ENCODE measurements at places on chromosomes 13 and 19.
A peak's percentile ranks its signal among the peaks of the same experiment; 100 is the strongest.

GRCh38 chr19:10998666-10999065 is 37.8 kb downstream of the SMARCA4 start:
- no peak for DNase-seq

GRCh38 chr19:13060964-13061927 is 41.4 kb downstream of the LYL1 start:
- DNase-seq = peak; percentile 72

- DNase-seq = no peak
Measured at GRCh38 chr19:28905996-28906395, 307.0 kb downstream of the UQCRFS1 start.

DNA sequence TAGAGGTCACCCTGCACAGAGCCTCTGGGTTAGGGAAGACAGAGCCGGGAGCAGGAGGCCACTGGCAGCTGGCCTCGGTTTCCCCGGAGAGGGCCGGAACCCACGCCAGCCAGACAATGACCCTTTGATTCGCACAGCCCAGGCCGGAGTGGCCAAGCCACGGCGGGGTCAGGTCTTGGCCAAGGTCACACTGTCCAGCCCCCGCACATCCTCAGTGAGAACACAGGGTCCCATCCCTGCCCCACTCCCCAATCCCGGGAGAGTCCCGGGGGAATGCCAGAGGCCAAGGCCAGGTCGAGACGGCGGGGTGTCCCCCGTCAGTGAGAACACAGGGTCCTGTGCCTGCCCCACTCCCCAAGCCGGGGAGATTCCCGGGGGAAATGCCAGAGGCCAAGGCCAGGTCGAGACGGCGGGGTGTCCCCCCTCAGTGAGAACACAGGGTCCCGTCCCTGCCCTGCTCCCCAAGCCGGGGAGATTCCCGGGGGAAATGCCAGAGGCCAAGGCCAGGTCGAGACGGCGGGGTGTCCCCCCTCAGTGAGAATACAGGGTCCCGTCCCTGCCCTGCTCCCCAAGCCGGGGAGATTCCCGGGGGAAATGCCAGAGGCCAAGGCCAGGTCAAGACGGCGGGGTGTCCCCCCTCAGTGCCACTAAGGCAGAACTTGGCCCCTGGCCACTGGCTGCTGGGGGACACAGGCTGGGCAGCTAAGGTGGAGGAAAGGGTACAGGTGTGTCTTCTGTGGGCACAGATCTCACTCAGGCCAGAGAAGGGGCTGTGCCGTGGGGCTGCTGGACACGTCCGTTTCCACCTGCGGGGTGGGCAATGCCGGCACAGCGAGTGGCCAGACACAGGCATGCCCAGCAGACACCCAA is 1.7 kb upstream of the FSTL3 start:
- DNase-seq = no peak

DNA sequence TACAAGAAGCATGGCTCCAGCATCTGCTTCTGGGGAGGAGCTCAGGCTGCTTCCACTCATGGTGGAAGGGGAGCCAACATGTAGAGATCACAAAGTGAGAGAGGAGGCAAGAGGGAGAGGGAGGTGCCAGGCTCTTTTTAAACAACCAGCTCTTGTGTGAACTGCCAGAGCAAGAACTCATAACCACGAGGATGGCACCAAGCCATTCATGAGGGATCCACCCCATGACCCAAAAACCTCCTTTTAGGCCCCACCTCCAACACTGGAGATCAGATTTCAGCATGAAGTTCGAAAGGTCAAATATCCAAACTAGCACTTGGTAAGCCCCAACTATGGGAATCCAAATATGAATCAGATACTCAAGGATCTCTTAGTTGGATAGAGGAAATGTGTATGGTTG is 131.2 kb downstream of the RXFP2 start:
- no peak for DNase-seq

GRCh38 chr13:36758345-36758744 is 60.7 kb upstream of the RFXAP start:
- peak; percentile 27 for DNase-seq

DNA sequence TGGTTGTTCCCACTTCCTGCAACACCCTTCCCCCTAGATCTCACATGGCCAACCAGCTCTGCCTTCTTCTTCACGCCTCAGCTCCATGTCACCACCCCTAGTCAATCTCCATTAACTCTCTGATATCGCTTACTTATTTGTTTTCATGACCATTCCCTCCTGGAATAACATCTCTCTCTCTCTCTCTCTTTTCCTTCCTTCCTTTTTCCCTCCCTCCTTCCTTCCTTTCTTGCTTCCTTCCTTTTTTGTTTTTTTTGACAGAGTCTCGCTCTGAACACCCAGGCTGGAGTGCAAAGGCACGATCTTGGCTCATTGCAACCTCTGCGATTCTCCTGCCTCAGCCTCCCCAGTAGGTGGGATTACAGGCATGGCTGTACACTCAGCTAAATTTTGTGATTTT is 44.9 kb upstream of the ADGRL1 start:
- DNase-seq = no peak

DNA sequence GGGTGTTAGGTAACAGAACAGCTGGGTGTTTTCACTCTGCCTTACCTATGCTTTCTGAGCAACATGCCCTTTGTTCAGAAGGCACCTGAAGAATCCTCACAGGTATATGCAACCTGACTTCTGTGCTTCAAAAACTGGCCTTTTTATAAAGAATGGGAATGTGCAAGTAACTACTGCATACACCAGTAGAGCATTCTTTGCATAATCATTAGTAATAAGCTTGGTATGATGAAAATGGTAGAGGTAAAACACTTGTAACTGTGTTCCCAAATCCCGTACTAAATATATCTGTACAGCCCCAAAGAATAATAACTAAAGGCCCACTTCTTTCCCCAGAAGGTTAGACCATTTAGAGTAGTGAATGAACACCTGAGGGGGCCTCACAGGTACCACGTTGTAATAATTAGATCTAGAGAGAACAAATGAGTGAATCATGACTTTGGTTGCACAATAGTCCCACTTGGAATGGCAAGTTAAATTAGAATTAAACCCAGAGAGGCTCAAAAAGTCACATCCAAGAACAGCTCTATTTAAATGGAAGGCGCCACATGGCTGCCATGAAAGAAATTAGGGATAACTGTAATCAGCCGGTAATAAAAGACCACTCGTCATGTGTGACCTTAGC is 413.9 kb downstream of the KLF12 start:
- DNase-seq = no peak

DNA sequence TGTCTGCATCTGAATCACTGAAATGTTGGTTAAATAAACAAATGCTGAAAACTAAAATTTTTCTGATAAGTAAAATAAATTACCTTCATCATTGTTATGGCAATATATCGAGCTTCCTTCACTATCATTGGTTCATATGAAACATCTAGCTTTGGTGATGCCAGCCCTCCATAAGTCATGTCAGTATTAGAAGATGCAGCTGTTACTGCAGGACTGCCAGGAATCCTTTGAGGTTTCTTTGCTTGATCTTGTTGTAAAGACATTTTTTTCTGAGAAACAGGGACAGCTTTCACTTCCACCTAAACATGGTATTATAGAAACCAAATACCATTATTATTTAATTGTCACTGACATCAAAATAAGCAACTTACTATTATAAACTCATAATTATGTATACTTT is 123.7 kb upstream of the FBXL3 start:
- no peak for DNase-seq

GRCh38 chr13:100534911-100535310 is 53.7 kb downstream of the GGACT start:
- DNase-seq = no peak

Measured in NCI-H1436 (cell line).